CD4-positive, alpha-beta T cell treated with Interleukin-1 beta for 1 hour (primary cell): ENCODE measurements at places on chromosomes 3 and 15.

GRCh38 chr3:136667081-136667480 lies 85.1 kb downstream of the STAG1 start:
- no peak for DNase-seq

- DNase-seq, result no peak
These were observed 28.6 kb upstream of the CLSTN2 start for GRCh38 chr3:139906418-139906817.

- no peak for DNase-seq
These were observed 166.6 kb downstream of the ANO10 start for GRCh38 chr3:43455233-43455632.

DNA sequence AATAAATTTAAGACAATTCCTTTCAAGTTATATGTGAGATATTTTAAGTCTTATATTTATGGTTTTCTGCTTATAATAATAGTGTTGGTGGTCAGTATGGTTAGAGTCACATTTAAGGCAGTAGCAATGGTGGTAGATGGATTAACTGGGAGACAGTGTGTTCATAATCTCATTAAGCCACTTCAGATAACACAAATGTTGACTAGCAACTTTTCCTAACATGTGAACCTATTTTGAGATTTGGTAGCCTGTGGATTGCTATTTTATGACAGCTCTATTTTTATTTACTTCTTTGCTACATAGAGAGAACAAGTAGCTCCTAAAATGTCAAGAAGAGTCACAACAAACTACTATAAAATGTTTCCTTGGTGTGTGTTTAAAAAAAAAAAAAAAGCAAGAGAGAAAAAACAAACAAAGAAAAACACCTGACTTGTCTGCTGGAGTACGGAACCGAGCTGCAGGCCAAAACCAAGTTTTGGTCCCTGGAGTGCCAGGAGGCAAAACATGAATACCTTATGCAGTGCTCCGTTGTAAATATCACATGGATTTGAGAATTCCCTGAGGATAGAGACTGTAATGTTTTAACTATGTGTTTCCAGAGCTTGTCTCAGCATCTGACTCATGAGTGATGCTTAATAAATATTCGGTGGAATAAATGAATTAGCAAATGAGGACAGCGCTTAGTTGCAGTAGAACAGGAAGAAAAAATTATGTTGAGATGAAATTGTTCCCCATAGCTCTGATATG lies 457.1 kb upstream of the ROBO2 start:
- DNase-seq, result no peak

DNA sequence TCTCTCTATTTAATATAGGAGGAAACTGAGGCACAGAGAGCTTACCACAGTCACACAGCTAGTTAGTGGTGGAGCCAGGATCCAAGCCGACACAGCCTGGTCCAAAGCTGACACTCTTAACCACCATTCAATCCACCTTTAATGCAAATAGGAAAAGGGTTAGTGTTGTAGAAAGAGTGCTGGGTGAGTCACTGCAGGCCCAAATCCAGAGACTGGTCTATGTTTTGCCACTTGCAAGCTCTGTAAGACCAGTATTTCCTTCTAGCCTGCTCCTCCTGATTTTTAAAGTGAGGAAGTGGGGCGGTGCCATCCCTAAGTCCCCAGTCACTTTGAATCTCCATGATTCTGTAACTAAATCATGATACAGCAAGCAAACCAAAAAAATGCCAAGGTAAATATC lies 111.0 kb downstream of the MECOM start:
- DNase-seq, result no peak

- DNase-seq, result no peak
These were observed 3.6 kb upstream of the DNAJB8 start for GRCh38 chr3:128470134-128470899.

DNA sequence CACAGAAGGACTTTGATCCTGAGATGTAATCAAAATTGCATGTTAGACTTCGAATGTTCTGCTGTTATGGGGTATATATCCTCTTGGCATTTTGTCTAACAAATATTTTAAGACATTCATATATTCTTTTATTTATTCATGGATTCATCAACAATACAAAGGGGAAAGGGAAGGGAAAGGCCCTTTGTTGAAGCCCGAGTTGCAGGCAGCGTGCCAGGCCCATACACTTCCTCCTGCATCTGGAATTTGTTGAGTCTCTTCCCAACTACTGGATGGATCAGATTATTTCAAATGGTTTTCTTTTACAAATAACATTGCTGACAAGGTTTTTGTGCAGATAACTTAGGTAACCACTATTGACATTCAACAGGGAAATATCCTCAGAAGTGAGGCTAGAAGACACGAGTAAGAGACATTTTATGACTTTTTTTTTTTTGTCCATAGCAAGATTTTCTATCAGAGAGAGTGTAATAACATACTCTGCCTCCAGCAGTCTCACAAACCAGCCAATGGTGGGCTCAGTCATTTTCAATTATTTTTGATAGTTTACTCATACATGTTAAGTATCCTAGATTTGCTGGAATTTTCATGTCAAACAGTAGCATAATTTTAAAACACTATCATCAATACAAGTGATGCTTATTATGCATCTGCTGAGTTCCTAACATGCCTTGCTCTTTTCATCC lies 94.3 kb downstream of the RPL39L start:
- no peak for DNase-seq

DNA sequence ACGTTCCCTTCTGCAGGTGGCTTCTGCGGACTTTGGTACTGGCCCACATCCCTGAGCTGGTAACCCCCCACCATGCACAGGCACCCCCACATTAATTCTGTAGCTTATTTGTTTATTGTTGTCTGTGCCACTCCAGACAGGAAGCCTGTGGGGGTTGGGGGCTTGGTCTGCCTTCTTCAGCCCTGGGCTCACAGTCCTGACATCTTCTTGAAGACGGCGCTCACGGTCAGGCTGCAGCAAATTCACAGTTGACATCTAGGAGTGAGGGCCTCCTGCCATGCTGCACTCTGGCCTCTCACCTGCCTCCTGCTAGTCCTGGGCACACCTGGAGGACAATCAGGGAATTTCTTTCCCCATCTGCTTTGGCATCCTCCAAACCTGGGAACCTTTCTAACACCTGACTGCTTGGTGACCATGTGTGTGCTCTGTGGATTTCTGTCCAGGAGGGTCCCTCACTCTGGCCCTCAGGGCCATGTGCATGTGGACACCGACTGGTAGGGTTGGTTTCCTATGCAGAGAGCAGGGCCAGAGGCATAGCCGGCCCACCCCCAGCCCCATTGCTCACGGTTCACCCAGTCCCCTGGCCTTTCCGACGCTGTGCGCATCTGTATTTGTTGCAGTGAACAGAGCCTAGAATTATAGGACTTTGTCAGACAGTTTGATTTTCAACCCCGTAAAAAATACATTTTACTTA lies 68.8 kb downstream of the APBA2 start:
- no peak for DNase-seq

DNA sequence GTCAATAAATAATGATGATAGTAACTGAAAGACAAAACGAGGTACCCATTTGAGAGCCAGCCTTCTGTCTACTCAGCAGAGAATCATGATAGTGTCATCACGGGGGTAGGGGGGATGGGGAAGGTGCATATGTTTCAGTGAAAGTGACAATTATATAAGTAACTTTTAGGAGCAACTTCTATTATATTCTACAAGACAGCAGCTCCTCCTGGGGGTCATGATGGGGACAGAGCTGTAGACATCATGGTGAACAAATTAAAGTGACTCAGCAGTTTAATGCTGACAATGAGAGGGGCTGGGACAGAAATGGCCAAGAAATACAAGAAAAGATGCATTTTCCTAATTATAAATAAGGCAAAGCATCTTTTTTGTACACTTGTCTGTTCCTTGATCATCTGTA lies 11.8 kb downstream of the CAPN3 start:
- no peak for DNase-seq

DNA sequence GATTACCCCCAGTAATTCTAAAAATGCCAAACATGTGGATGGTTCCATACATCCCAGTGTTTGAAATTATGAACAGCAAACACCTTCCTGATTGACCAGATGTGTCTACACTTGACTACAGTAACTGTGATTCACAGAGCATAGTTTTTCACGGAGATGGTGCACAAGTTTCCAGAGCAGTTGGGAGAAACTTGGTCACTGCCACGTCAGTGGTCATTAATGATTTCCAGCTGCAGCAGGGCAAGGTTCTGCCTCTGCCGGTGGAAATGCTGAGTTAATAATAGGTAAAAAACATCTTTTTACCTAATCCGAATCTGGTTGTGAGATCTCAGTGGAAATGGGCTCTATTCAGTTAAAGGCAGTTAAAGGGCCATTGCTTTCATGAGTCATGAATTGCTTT lies 154.1 kb upstream of the FEZF2 start:
- DNase-seq, result no peak

DNA sequence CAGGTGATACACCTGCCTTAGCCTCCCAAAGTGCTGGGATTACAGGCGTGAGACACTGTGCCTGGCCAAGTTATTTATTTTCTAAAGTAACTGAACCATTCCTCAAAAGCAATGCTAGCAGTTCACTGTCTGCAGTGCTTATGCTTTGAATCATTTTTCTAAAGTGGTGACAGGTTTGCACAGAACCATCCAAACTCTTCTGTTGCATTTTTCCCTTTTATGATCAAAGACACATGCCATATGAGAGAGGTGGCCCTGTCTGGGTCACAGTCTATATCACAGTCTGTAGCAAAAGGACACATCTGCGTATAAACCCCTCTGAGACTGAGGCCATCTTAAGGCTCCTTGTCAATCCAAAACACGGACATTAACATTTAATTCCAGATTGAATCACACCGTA lies 17.2 kb downstream of the CDCP1 start:
- no peak for DNase-seq

GRCh38 chr15:55902981-55903380 lies 90.4 kb downstream of the NEDD4 start:
- DNase-seq, result no peak

- DNase-seq, result no peak
These were observed 66.1 kb upstream of the NR2F2 start for GRCh38 chr15:96264351-96264798.

DNA sequence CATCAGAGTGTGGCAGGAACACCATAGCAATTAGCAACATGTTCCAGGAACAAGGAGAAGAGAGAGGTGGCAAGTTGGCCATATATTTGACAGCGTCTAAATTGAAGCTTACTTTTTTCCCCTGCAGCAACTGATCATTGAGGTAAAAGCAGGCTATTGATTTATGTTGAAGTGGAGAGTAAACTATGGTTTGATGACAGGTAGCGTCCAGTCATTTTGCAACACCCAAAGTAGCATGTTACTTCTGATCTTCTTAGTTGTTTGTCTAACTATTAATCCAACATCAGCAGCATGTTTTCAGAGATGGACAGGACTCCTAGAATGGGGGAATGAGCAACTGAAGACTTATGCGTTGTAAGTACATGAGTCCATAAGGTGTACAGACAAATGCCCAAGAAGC lies 225.8 kb downstream of the ZPLD1 start:
- no peak for DNase-seq

GRCh38 chr15:64452988-64453688 lies 7.2 kb upstream of the ZNF609 start:
- no peak for DNase-seq

- no peak for DNase-seq
These were observed 1013.6 kb downstream of the ROBO1 start for GRCh38 chr3:78754066-78754743.

GRCh38 chr15:45640616-45641015 lies 5.8 kb downstream of the SQOR start:
- DNase-seq, result no peak

DNA sequence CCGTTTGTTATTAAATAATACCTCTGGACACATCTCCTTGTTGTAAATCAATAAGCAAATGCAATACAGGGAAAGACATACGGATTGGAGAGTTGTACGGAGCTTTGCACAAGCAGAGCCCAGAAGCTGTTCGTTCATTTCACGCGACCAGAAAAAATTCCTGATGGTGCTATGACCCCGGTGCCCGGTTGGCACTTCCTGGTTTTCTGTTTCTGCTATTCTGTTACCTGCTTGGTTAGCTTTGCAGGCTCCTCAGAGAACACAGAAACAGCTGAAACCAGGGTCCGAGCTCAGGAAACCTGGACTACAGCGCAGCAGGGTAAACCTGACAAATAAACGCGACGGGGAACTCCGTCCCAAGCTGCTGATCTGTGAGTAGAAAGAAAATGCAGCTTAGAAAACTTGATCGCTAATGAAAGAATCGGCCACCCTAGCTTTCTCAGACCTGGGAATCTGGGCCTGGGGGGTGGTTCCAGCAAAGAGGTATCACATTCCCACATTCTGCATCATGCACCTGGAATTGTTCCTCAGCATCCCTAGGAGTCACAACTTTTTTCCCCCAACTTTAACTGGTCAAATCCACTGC lies 845 bp downstream of the CNTN3 start:
- DNase-seq, result no peak

DNA sequence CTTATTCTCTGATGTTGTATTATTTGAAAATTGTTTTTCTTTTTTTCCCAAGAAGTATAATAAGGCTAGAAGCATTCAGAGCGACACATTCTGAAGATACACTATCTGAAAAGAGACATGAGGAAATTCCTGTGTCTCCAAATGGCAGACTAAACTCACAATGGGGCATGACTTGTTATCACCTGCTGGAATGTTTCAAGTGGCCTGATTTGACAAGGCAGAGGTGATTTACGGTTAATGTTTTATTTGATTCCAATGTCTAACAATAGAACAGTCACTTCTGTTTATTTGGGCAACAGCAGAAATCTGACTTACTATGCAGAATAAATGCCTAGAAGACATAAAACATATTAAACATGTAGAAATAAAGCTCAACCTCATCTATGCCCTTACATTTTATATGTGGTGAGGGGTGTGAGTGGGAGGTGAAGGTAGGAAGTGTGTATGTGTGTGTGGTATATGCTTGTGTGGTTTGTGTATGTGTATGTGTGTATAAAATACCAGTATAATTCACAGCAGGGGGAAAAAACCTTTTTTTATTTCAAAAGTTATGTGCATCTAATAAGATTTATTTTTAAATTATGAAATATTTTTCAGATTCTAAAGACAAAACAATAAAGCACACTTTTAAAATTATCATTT lies 1051.7 kb downstream of the ROBO2 start:
- DNase-seq, result no peak

- no peak for DNase-seq
These were observed 149.0 kb downstream of the SERPINI1 start for GRCh38 chr3:167884481-167884880.

DNA sequence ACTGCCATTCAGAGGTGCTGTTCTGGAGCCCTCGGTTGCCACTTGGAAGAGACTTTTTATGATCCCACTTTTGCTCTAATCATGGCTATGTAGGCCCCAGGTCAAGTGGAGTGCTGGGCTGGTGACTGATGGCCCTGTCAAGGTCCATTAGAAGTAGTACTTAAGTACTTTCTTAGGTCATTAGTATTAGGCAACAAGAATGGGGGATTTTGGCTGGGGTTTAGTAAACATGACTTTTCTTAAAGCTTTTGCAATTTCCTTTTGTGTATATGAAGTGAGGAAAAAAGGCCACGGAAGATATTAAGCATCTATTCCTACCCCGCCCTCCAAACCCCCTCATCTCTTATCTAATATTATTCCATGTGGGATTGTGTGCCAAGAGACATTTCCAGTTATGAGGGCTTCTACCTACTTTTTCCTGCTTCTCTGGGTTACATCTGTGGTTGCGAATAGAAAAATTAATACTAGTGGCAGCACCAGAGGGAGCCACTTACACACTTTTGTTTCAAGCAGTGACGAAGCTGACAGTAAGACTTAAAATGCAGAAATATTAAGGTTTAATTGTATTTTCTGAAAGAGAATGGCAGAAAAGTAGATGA lies 13.9 kb downstream of the NLGN1 start:
- no peak for DNase-seq
